ENCODE measurements at places on chromosomes 5 and 9. TPM values are rescaled to one million over a fixed set of nuclear protein-coding genes. Genes with fewer than 3 reads are reported as not detected.

Gene KCNV2
- not detected for total RNA-seq

Gene SPINK6
- total RNA-seq = not detected

Gene LMX1B
- not detected for total RNA-seq

Gene ARHGEF28
- total RNA-seq = not detected

Gene PRSS3
- not detected for total RNA-seq

Gene GARIN3
- not detected for total RNA-seq

DNA sequence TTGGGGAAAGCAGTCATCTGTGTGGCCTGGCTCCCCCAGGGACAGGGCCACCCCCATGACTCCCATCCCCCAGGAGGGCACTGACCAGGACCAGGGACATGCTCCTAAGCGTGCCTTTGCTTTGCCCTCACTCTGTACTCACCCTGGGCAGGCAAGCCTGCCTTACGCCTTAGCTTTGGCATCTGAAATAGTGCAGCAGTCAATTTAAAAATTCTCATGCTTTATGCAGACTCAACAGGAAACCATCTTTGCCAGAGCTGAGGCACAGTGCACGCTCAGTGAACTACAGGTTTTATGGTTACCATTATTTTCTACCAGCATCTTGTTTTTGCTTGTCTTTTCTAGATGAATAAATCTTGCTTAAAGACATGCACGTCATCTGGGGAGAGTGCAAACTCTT, 323.5 kb downstream of the IRX2 start:
- H3K27ac ChIP-seq = no peak overlapping the region
- no peak for DNase-seq
- no peak overlapping the region for H3K4me3 ChIP-seq
- no peaks in the 10 kb centered on the region for H3K36me3 ChIP-seq
- no peaks in the 10 kb centered on the region for H3K4me1 ChIP-seq

DNA sequence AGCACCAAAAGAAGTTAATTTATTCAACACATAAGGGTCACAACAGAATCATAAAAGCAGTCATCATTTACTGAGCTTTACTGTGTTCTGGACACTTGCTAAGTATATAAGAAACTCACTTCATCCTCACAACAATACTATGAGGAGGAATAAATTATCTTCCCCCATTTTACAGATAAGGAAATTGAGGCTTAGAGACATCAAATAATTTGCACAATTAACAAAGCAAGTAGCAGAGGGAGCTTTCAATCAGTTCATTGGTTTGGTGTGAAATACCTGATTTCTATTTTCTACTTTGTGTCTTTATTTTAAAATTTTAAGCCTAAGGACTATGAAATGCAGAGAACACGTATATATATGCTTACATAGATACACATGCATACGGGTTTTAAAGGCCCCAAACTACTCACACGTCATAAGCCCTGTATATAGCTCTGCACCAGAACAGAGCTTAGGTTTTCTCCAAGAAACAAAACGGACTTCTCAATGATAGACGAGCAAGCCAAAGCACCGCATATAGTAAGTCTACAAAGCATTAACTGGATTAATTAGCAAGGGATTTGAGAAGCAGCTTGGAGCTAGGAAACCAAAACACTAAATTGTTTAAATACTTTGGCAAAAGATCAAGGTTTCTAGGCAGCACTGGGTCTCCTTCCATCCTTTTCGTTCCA, 95.6 kb downstream of the DENND1A start:
- peaks cover 18% of the 10 kb centered on the region for H3K4me1 ChIP-seq
- no peak overlapping the region for H3K4me3 ChIP-seq
- H3K27me3 ChIP-seq = no peaks in the 10 kb centered on the region
- peaks cover 13% of the 10 kb centered on the region for H3K36me3 ChIP-seq
- no peak for DNase-seq

DNA sequence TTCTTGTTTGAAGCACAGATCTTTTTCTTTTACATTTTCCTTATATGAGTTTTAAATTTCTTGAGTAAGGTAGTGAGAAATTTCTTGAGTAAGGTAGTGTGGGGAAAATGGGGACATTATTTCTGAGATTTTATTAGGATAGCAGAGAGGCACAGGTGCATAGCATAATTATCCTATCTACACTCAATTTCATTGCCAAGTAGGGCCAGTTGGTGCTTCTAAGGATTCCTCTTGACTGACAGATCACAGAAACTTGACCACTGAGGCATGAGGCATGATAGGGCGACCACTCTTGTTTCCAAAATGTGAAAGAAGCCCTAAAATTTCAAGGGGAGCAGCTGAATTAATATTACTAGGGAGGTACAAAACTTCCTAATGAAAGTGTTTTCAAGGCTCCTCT, 31.4 kb upstream of the TMC1 start:
- peaks cover 3% of the 10 kb centered on the region for H3K27me3 ChIP-seq
- H3K36me3 ChIP-seq = no peaks in the 10 kb centered on the region
- DNase-seq = no peak
- H3K4me3 ChIP-seq = no peak overlapping the region
- H3K27ac ChIP-seq = no peak overlapping the region

- H3K27ac ChIP-seq = no peak overlapping the region
- no peaks in the 10 kb centered on the region for H3K4me1 ChIP-seq
- no peak overlapping the region for H3K4me3 ChIP-seq
- no peaks in the 10 kb centered on the region for H3K27me3 ChIP-seq
Observed at GRCh38 chr5:3346111-3346820, 249.4 kb upstream of the IRX1 start.

DNA sequence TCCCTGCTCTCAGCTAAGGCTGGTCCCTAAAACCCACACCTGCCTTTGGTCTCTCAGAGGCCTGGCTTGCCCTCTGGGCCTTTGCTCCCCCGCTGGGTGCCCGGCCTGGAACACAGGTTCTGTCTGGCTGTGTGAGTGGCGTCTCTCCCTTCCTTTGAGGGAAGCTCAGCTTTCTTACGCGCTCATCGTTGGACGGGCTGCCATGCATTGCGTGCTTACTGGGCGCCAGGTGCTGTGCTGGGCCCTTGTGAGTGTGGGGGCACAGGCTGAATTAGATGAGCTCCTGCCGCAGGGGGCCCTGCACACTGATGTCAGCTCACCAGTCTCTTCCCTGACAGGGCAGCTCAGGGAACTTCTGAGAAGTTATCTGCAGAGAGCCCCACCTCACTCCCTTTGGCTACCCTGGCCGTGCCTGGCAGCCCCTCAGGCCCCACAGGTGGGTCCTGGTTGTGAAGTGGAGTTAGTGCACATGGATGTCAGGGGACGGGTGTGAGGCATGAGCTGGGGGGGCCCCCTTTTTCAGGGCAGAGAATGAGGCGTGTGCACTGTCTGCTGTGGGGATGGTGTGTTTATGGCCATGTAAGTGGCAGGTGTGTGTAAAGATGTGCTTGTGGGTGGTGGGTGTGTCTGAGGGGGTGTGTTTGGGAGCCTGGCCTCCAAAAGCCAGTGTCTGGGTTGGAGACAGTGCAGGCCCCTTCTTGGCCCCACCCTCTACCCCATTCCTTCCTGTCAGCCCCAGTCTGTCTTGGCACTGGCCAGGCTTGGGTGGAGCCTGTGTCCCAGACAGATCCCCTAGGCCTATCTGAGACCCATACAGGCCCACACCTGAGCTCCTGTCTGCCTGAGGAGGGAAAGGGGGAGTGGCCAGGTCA, 7.5 kb upstream of the RMND5B start:
- H3K4me3 ChIP-seq = no peak overlapping the region
- H3K36me3 ChIP-seq = no peaks in the 10 kb centered on the region
- H3K4me1 ChIP-seq = peaks cover 15% of the 10 kb centered on the region
- no peak overlapping the region for H3K27ac ChIP-seq
- DNase-seq = no peak

DNA sequence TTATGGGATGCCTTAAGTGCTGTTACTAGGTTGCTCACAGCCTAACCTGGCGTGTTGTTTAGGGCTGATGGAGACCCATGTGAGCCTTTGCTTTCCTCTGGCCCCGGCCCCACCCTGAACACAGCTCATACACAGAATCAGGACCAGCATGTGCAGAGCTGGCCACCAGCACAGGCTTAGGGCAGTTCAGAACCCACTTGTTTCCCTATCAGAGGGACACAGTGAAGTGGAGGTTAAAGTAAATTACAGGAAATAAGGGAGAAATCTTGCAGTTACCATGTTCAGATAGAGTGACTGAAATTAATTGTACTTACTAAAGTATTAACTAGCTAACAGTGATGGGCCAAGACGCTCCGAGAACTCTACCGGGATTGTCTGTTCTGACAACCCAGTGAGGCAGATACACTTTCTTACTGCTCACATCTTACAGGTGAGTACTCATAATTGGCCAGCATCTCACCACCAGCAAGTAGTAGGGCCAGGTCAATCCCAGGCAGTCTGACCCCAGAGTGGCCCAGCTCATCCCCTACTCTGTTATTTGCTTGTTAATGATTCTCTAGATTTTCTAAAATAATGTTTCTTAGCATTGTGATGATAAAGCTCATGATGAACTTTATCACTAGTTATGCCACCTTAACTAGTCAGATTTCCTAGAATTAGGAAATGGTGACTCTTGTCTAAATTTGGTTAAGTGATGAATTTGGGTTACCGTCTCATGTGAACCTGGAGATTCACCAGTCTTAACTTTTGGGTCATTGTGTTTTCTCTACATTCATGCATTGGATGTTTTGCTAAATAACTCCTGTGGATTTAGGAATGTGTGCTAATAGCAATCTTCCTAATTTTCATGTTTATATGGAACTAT, 15.4 kb downstream of the CCT5 start:
- no peak for DNase-seq
- peaks cover 54% of the 10 kb centered on the region for H3K36me3 ChIP-seq
- H3K4me3 ChIP-seq = no peak overlapping the region
- H3K27me3 ChIP-seq = no peaks in the 10 kb centered on the region
- H3K27ac ChIP-seq = no peak overlapping the region

- no peak overlapping the region for H3K27ac ChIP-seq
- no peaks in the 10 kb centered on the region for H3K27me3 ChIP-seq
- no peaks in the 10 kb centered on the region for H3K4me1 ChIP-seq
- no peak for DNase-seq
Observed at GRCh38 chr9:16120231-16120641, 567.4 kb downstream of the CCDC171 start.

DNA sequence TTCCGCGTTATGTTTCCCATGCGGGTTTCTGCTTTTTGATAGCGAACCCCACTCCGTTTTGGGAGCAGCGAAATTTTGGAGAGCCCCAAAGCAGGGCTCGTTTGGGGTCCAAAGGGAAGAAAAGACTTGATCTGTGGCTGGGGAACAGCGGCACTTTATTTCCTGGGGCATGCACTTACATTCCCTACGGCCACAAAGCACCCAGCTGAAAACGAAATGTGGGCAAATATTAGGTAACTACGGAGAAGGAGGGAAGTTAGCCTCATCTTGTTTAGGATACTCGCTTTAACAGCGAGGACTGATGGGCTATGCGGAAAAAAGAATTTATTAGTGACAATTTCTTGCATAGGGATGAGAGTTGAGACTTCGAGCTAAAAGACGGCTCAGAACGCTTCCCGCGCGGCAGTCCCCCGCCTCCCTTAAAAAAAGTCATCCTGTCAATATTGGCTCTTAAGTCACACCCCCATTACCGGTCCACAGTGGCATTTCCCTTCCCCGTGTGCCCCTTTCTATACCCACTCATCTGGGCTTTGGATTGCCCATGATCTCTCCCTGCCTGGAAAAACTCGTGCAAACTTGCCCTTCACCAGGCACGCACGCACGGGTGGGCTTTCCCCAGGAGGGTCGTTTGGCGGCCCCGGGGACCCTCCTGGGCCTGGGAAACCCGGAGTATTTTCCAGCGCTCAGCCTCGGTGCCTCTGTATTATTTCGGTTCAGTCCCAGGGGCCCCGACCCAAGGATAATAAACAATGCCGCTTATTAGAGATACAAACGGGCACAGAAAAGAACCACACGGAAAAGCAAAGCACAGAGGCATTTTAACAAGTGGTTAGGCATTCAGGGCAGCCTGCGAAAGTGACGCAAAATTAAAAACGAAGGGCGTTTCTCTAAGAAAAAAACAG, 35.8 kb upstream of the NFIB start:
- H3K27me3 ChIP-seq = peaks cover 8% of the 10 kb centered on the region
- H3K4me3 ChIP-seq = no peak overlapping the region
- peak overlapping the region; percentile 62 for H3K27ac ChIP-seq
- DNase-seq = no peak
- H3K36me3 ChIP-seq = no peaks in the 10 kb centered on the region

- no peak for DNase-seq
- H3K4me1 ChIP-seq = no peaks in the 10 kb centered on the region
Observed at GRCh38 chr5:68680366-68680765, 413.4 kb upstream of the SLC30A5 start.

DNA sequence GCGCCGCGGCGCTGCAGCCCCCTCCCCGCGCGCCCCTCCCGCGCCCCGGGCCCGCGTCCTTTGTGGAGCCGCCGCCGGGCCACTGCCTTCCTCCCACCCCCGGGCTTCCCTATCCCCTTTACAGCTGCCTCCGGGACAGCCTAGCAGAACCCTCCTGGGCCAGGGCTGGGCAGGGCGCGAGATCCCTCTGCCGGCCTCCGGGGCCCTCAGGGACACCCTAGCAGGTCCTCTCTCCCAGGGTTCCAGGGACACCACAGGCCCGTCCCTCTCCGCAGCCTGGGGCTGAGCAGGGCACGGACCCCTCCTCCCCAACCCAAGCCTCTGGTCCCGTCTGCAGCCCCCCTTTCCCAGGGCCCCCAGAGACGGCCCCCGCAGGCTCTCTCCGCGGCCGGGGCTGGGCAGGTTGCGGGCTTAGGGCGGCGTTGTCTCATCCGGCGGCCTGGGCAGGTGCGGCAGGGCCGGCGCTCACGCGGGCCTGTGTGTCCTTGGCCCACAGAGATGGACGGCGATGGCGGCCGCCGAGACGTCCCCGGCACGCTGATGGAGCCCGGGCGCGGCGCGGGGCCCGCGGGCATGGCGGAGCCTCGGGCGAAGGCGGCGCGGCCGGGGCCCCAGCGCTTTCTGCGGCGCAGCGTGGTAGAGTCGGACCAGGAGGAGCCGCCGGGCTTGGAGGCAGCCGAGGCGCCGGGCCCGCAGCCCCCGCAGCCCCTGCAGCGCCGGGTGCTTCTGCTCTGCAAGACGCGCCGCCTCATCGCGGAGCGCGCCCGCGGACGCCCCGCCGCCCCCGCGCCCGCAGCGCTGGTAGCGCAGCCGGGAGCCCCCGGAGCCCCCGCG, 710 bp downstream of the WNK2 start:
- H3K4me1 ChIP-seq = peaks cover 5% of the 10 kb centered on the region
- no peaks in the 10 kb centered on the region for H3K36me3 ChIP-seq
- peaks cover 54% of the 10 kb centered on the region for H3K27me3 ChIP-seq
- no peak for DNase-seq
- H3K27ac ChIP-seq = no peak overlapping the region
- peak overlapping the region; percentile 58 for H3K4me3 ChIP-seq

GRCh38 chr9:13728917-13729811, 449.7 kb upstream of the MPDZ start:
- H3K27ac ChIP-seq = no peak overlapping the region
- no peaks in the 10 kb centered on the region for H3K36me3 ChIP-seq
- no peaks in the 10 kb centered on the region for H3K27me3 ChIP-seq
- no peak overlapping the region for H3K4me3 ChIP-seq
- no peak for DNase-seq

All from activated CD4-positive, alpha-beta T cell treated with anti-CD3 and anti-CD28 coated beads, Interleukin-2, amount 10 ng/mL, durations not matched to agents 7 days and 5 days (primary cell).